ENCODE measurements at places on chromosomes 16 and 17. TPM values are rescaled to one million over a fixed set of nuclear protein-coding genes. Genes with fewer than 3 reads are reported as not detected.

- DNase-seq, result no peak
Measured at GRCh38 chr17:11256877-11257276, 15.9 kb downstream of the SHISA6 start.

- DNase-seq, result no peak
Measured at GRCh38 chr17:31564291-31564690, 172.8 kb downstream of the RAB11FIP4 start.

DNA sequence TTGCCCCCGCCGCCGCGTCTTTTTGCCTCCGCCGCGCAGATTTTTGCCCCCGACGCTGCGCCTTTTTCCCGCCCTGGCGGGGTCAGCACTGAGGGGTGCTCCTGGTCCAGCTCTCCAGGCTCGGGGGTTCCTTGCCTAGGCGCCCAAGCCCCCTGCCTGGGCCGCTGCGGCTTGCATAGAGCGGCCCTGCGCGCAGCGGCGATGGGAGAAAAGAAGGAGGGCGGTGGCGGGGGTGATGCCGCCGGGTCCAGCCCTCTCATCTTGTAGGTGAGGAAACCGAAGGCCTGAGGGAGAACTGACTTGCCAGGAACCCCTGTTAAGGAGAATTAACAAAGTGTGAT, 330.8 kb upstream of the WSB1 start:
- DNase-seq, result peak; percentile 29

DNA sequence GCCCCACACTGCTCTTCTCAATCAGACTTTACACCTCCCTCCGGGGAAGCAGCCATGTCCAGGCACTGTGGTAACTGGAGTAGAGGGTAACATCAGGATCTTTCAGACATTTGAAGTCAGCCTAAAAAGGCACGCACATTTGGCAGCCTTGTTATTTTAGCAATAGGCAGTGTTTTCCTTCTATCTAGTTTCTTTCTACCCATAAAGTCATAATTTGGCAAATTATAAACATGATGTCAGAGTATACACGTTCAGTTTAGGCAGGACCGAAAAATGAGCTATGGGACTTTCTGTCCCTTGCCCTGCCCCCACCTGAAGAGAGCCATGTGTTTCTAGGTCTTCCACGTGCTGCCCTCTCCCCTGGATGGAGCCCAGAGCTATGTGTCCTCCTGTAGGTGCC, 21.1 kb downstream of the NARF start:
- no peak for DNase-seq

DNA sequence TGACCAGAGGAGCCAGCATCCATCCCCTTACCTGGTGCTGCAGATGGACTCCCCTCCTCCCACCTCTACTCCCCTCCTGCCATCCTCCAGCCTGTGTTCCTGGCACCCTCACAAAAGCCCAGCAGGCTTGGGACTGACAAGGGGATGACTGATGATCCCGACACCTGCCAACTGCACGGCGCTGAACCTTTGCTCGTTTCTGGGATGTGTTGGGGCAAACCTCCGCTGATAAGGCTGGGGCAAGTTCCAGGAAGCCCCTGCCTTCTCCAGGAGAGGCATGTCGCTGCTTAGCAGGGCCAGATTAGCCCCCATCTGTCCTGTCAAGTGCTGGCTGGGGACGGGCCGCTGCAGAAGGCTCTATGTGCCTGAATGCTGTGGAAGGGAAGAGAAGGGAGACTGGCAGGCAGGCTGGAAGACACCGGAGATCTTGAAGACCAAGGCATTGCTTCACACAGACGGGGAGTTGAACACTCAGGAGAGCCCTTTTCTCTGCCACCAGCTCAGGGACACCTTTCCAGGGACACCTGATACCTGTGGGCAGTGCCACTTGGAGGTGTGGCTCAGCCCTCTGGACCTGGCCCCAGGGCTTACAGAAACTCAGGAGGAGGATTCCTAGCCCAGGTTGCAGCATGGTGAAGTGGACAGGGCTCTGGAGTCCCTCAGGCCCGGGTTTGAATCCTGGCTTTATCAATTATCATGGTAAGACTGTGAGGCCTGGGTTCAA, 973 bp upstream of the KRT15 start:
- no peak for DNase-seq

DNA sequence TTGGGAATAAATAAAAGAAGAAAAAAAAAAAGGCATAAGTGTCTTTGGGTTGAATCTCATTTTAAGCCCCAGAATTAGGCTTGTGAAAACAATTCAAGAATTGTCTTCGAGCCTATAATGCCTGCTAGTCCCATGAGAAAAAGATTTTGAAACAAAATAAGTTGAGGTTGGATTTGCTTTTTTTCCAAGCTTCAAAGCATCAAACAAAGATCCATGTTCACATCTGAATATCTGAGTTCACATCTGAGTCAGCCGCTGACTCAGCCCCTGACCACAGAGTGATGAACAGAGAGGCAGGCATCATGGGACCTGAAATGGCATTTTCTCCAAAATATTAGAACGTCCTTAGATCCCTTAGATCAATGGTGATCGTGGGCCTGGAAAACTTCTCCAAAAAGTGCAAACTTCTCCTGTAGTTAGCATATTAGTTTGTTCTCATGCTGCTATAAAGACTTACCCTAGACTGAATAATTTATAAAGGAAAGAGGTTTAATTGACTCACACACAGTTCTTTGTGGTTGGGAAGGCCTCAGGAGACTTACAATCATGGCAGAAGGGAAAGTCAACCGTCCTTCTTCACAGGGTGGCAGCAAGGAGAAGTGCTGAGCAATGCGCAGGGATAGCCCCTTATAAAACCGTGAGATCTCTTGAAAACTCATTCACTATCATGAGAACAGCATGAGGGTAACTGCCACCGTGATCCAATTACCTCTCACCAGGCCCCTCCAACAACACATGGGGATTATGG, 294.6 kb upstream of the HSBP1 start:
- no peak for DNase-seq

DNA sequence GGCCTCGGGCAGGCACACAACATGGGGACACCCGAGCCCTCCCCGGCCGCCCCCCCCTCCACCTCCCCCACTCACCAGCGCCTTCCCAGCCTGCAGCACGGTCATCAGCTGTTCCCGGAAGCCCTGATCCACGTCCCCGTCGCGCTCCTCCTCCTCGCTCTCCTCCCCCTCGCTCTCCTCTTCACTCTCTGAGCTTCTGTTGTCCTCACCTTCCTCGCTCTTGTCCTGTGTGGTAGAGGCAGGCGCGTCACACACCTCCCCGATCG, 10.3 kb downstream of the MYBBP1A start:
- peak; percentile 26 for DNase-seq

GRCh38 chr17:34770586-34770985, 190.7 kb downstream of the CCT6B start:
- DNase-seq, result no peak

GRCh38 chr16:80459966-80460365, 80.8 kb upstream of the DYNLRB2 start:
- DNase-seq, result no peak

GRCh38 chr16:23436951-23437350, 16.0 kb downstream of the COG7 start:
- DNase-seq, result no peak

DNA sequence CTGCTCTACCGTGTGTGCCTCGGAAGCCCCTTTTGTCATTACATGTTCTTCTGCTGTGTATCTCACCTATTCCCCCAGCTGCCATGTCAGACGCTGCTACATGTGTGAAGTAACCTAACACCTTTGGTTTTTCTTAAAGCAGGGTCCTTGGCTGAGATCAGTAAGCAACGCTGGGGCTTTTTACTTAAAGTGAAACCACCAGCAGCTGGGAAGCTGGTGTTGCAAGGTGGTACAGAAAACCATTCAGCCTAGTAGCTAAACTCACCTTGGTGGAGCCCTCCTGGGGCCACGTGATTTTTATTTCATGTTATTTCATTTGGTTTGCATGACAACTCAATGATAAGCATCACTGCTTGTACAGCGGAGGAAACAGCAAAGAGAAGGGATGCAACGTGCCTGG, 62.6 kb downstream of the PLCG2 start:
- no peak for DNase-seq

GRCh38 chr16:82071421-82071820, 36.4 kb downstream of the HSD17B2 start:
- DNase-seq, result no peak

DNA sequence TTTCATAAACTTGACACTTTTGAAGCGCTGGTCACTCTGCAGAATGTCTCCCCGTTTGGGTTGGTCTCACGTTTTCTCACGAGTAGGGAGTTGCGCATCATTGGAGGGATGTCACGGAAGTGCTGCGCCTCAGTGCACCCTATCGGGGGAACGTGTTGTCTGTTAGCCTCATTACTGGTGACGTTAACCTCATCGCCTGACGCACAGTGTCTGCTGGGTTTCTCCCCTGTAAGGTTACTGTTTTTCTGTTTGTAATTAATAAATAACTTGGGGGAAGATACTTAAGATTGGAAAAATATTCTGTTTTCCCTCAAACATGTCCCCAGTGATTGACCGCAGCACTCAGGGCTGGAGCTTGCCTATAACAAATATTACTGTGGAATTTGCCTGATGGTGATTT, 26.7 kb downstream of the VAC14 start:
- no peak for DNase-seq

DNA sequence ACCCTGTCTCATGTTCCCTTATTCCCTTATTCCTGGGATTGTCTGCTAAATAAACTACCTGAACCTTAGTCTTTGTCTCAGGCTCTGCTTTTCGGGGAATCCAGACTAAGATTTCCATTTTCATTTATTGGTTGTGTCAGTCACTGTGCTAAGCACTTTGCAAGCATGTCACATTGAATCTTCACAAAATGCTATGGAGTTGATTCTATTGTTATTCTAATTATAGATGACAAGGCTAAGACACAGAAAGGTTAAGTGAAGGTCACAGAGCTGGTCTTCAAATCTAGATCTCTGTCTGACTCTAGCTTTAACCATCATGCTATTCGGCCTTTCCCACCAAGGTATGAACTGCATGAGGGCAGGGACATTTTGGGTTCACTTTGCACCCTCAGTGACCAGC, 13.4 kb upstream of the CES5A start:
- no peak for DNase-seq

DNA sequence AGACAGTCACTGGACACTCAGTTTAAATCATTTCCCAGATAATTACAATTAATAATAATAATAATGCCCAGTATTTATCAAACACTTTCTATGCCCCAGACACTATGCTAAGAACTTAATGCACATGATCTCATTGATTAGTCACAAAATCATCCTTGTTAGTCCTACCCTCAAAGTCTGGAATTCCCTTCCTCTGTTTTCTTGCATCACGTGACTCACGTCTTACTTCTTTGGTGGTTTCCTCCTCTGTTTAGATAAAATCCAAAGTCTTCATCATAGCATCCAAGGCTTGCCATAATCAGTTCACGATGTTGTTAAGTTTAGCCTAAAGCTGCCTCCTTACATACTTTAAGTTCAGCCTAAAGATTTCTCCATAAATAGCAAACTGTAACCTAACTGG, 471.9 kb downstream of the PMP22 start:
- no peak for DNase-seq

DNA sequence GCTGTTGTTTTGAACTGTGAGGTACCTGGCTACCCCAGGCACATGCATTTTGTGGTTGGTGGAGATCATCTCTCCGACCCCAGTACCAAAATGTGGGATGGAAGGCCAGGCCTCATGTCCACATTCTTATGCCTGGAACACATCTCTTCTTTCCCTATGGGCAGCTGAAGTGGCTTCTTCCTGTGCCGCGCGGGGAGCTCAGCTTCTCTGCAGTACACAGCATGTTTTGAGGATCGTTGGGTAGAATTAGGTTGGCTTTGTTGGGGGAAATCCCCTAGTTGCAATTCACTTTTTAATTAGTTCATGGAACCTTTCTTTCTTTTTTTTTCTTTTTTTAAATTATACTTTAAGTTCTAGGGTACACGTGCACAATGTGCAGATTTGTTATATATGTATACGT, 242.1 kb downstream of the MSI2 start:
- DNase-seq, result no peak

DNA sequence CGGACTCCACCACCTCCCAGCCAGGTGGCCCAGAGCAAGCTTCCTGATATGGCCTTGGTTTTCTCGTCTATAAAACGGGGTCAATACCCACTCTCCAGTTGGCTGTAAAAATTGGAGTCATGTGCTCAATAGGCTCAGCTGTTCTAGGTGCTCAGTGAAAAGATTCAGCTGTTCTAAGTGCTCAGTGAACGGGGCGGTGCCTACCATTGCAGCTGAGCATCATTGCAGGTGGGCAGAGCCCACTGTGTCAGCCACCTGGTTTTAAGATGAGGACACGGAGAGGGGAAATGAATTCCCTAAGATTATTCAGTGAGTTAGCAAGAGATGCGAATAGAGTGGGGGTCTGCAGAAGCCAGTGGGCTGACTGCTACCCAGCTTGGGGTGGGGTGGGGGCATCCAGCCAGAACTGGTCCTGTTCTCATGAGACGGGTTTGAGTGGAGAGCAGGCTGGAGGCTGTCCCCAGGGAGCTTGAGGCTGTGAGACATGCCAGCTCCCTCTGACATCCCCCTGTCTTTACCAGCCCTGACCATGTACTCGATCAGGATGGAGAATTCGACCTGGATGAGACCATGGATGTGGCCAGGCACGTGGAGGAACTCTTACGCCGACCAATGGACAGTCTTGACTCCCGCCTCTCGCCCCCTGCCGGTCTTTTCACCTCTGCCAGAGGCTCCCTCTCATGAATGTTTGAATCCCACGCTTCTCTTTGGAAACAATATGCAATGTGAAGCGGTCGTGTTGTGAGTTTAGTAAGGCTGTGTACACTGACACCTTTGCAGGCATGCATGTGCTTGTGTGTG, 21.9 kb downstream of the STAT5A start:
- DNase-seq, result no peak

- no peak for DNase-seq
Measured at GRCh38 chr16:85879975-85880831, 18.8 kb upstream of the IRF8 start.

- peak; percentile 98 for DNase-seq
Measured at GRCh38 chr17:45161288-45162024, at the start of gene HEXIM2. Gene HEXIM2, plus strand, starts transcription at chr17:45161875. Its CDS starts 919 bp downstream, at chr17:45162794.

DNA sequence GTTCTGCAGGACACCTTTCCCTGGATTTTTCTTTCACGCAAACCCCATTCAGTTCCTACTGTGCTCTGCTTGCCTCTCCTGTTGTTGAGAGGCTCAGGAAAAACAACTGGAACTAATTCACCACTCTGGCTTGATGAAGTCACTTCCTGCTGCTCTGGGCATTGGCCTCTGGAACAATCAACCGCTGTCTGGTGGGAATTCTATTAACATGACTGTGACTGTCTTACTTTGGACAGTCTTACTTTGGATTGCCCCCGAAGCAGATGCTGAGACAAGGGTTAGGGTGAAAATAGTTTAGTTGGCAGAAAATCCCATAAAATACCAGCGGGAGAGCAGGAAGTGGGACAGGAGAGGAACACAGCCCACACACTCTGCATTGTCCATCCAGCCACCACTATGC, 90.0 kb upstream of the HSBP1 start:
- no peak for DNase-seq

DNA sequence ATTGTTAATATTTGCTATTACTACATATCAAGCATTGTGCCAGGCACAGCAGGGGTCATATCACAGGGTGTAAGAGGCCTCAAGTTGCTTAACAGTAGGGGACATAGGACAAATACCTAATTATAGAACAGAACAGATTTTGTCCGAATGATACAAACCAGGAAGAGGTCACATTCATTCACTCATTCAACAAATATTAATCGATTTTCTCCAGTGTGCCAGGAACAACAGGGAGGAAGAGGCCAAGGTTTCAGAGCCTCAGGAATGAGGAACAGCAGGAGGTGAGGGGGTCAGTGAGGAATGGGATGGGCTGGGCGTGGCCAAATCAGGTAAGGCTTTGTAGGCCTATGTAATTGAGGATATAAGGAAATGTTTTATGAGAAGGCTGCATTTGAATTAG, 11.2 kb upstream of the CHST4 start:
- no peak for DNase-seq

The AGRP gene
- total RNA-seq, result not detected

The SCARF1 gene
- 11.2 TPM for total RNA-seq

The ATP2A1 gene
- not detected for total RNA-seq

The MYH8 gene
- total RNA-seq, result not detected

The PRSS22 gene
- not detected for total RNA-seq

The RMI2 gene
- 0.48 TPM for total RNA-seq

The G6PC1 gene
- total RNA-seq, result not detected

All from Right ventricle myocardium superior (tissue), 1 donor.